CD8-positive, alpha-beta T cell (primary cell): ENCODE measurements at places on chromosomes 6 and 20.

- no peak for DNase-seq
These were observed 66.8 kb downstream of the PRDM1 start for GRCh38 chr6:106152952-106153351.

GRCh38 chr6:52663120-52663935 lies 7.6 kb upstream of the TMEM14A start:
- DNase-seq = peak; percentile 64

- peak; percentile 19 for DNase-seq
These were observed 302.5 kb downstream of the DHX35 start for GRCh38 chr20:39264506-39265172.

DNA sequence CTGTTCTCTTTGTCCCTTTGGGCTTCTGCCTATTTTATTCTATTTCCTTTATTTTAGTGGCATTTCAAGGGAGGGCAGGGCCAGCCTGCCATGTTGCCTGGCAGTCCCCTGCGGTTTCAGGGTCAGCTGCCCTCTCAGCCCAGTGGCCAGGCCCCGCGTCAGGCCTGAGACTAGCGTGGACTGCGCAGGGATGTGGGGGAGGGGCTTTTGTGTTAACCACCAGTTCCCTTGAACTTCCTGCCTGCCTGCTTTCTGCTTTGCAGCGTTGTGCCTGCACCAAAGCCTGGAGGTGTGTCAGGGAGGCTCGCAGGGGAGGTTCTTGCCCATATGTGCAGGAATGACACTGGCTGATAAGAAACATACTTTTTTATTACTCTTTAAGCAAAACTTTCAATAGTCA lies 157.6 kb downstream of the SLC35B3 start:
- DNase-seq = no peak

- no peak for DNase-seq
These were observed 117.8 kb upstream of the NEDD9 start for GRCh38 chr6:11350294-11350693.

DNA sequence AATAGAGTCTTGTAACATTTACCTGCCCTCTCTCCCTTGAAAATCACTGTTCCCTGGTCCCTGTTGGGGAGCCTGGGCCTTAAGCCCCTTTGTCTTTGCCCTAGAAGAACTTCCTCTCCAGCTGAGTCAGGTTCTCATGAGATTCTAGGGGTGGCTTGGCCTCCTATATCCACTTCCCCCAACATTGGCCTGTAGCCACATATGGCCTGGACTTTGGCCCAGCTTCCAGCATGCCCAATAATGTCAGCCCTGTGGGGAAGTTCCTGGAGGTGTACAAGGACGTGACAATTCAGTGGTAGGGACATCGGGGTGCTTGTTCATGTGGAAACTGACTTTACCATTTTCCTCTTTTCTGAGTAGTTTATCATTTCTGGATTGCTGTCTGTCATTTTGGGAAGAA lies 17.2 kb upstream of the MAS1L start:
- DNase-seq = no peak

GRCh38 chr6:33957892-33958525 lies 154.2 kb upstream of the MLN start:
- no peak for DNase-seq

GRCh38 chr20:17590245-17590644 lies 20.4 kb downstream of the DSTN start:
- no peak for DNase-seq

DNA sequence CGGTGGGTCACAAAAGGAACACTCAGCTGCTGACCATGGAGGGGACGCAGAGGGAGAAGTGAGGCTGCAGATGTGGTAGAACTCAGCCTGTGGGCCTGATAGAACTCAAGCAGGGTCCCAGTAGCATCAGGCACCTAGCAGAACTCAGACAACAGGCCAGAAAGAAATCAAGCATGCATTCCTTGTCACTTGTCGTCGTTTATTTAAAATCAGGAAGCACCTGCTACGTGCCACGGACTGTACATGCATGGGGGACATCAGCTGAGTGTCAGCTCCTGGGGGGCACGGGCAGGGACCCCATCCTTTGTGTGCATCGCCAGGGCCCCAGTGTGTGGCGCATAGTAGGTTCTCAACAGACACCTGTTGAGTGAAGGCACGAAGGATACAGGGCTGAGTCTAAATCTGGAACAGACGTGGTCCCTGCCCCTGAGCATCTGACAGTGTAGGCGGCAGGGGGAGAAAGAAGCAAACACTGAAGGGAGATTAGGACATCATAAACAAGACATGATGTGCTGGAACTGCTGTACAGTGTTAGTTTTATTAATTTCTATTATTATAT lies 32.5 kb downstream of the UQCC2 start:
- DNase-seq = no peak

- DNase-seq = no peak
These were observed 87.5 kb downstream of the MDN1 start for GRCh38 chr6:89731924-89732567.

- DNase-seq = no peak
These were observed 452.0 kb downstream of the EPHA7 start for GRCh38 chr6:92967362-92967761.

DNA sequence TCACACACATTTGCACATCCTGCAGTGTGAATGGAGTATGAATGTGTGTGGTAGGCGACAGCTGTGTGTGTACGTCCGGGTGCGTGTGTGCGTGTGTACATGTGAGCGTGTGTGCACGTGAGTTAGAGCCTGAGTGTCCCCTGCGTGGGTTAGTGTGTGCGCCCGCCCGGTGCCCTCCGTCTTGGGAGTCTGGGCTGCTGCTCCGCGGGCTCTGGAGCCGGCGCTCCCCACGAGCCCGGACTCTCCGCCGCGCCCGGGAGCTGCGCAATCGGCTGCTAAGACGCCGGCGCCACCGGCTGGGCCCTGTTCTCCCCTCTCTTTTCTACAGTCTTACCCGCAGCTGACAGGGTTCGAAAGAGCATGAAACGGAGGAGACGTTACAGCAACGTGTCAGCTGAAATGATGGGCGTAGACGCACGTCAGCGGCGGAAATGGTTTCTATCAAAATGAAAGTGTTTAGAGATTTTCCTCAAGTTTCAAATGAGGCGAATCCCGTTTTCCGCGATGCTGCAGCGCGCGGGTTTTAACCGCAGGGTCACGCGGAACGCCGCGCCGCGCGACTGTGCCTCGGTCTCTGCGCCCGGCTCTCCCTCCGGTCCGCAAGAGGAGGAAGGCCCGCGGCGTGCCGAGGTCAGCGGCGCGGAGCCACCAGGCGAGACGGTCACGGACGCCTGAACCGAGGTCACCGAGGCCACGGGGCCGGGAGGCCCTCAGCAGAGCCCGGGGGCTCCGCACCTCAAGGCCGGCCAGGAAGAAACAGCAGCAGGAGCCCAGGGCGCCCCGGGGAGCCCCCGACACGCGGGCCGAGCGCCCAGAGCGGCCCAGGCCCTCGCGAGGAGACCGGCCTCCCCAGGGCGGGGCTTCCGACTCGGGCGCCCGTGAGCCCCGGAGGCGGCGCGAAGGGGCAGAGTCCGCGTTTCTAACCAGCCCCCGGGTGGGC lies 95.3 kb upstream of the BHLHE23 start:
- DNase-seq = peak; percentile 75

GRCh38 chr6:84062519-84063154 lies 29.1 kb downstream of the MRAP2 start:
- no peak for DNase-seq

GRCh38 chr6:40848038-40848437 lies 191.0 kb downstream of the UNC5CL start:
- no peak for DNase-seq

DNA sequence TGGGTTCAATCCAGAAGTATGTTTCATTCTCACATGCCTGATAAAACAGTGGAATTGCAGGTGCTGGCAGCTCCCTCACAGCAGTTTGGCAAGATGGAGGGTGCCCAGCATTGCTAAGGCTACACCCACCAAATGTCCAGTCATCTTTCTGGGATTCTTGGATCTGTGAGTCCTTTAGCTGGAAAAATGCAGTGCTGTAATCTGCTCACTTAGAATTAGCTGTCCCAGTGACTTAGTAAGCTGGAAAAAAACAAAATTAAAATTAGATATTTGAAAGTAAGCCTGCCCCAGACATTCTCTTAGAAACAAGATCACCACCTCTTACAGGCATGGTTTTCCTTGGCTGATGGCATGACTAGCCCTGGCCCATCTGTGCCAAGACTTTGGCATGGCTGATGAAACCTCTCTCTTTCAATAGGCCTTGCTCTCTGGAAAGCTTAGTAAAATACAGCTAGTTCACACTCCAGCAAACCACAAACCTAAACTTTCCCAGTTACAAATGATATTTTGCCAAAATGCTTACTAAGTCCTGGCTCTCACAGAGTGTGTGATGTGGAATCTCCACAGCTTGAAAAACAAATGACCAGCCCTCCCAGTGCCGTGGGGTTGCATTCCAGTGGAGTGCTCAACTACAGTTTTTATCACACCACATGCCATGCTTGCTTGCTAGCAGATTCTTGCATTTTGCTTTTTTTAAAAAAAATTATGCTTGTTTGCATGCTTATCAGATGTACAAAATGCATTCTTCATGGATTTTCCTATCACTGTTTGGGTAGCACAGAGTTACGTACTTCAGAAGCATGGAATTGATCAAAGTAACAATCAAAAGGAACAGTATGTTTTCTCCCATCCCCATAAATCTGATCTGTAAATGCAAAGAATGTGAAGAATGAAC lies 261.5 kb downstream of the EYA4 start:
- no peak for DNase-seq

- DNase-seq = no peak
These were observed 942.9 kb upstream of the EPHA7 start for GRCh38 chr6:94362061-94362864.

DNA sequence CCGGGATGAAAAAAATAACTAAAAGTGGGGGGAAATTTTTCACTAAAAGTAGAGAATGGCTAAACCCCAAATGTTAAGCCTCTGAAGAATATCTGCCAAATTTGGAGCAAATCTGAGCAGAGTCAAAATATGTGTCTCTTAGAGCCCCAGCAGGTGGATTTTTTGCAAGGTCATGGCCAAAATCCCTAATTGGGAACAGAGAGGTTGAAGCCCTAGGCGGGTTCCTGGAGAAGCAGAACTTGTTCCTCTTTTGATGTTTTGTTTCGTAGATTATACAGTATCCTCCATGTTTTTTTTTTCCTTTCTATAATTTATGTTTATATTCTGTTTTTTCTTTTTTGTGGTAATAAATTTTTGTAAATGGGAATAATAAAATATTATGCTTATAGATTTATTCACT lies 94.4 kb downstream of the PLCB4 start:
- DNase-seq = no peak

- no peak for DNase-seq
These were observed 178.5 kb downstream of the SLC16A10 start for GRCh38 chr6:111265842-111266241.

DNA sequence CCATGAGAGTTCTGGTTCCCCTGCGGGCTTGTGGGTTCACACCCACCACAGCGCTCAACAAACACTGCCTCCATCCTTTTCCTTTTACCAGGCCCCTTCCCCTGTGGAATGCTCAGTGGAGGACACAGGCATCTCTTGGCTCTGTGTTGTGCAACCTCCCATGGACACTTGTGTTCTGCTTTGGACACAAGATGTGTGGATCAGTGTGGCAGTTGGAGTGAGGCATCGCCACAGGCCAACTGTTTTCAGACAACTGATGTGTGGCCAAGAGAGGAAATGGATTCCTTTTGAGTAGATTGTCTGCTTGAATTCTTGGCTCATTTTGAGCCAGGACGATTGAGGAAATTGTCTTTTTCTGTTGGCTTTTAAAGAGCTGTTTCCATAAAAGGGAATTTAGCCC lies 26.8 kb downstream of the CST8 start:
- no peak for DNase-seq

GRCh38 chr6:25014791-25015560 lies 79.2 kb upstream of the RIPOR2 start:
- DNase-seq = no peak

DNA sequence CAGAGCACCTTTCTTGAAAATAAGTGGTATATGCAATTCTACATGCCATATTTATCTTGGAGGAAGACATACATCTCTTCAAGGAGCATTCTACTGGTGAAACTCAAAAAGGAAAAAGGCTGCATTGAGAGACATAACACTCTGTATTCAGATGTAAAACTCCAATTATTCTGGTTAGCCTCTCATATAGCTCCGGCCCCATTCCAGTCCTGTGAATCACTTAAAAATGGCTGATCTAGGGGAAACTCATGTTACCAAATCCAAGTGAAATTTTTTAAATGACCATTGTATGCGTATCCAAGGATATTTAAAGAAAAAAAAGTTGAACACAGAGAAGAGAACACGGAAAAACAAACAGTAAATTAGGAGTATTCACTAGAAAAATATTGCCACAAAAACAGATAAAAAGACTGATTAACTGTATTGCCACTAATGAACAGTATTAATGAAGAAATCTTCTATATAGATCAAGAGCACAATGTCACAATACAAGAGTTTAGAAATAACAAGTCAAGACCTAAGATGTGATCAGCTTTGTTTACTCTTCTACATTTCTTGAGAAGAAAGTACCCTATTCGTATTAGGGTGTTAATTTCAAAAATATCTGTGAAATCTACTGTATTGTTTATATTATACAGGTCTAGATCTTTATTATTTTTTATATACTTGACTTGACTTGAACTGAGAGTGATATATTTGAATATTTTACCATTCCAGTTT lies 124.5 kb upstream of the GJE1 start:
- DNase-seq = no peak

- no peak for DNase-seq
These were observed 377.5 kb upstream of the IRAK1BP1 start for GRCh38 chr6:78489874-78490273.

DNA sequence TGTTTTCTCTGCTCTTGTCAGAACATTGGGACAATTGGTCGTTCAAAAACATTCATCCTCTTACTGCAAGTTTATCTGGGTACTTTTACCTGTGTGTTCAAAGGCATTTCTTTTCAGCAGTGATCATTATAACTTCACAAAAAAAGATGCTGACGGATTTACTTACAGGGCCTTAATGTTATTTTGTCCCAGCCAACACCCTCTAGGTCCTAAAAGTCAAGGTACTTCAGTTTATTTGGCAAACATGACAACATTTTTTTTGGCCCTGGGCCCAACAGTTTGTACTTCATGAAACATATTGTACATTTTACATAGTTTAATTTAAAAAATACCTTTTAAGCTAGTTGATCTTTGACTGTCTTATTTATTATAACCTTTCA lies 241.2 kb upstream of the TAB2 start:
- no peak for DNase-seq

DNA sequence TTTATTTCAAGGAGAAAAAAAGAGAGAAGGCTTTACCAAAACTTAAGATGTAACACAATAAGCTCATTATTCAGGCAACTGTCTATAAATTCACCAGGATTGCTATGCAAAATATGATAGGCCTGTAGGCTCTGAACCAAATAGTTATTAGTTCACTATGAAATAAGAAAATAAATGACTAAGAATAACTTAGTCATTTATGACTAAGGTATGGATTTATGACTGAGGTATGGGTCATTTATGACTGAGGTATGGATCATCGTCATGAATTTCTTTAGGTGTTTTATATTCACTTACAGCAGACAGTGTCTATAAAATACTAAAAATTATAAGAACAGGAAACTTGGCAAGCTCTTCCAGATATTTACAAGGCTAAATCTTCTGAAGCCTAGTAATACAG lies 52.1 kb upstream of the SNX9 start:
- DNase-seq = no peak

- DNase-seq = no peak
These were observed 54.0 kb downstream of the UTRN start for GRCh38 chr6:144338951-144339700.

- no peak for DNase-seq
These were observed 73.4 kb downstream of the ZNF133 start for GRCh38 chr20:18361678-18362077.

- no peak for DNase-seq
These were observed 123.1 kb downstream of the ARID1B start for GRCh38 chr6:156900292-156900691.

- DNase-seq = no peak
These were observed 27.8 kb upstream of the MROH8 start for GRCh38 chr20:37207171-37207570.
